Subcutaneous adipose tissue (tissue), 4 donors: ENCODE measurements at places on chromosomes 16 and 17. TPM values are rescaled to one million over a fixed set of nuclear protein-coding genes. Genes with fewer than 3 reads are reported as not detected.

The FOXC2 gene
- total RNA-seq = not detected

The CBX2 gene
- total RNA-seq = 0.34 TPM

The MEIOC gene
- total RNA-seq = 0.33 TPM

The ARL4D gene
- 10.6 TPM for total RNA-seq

The PARD6A gene
- 2.8 TPM for total RNA-seq

The GUCY2D gene
- not detected for total RNA-seq

The CDH5 gene
- 34.1 TPM for total RNA-seq

The LPO gene
- total RNA-seq = not detected

The CX3CL1 gene
- 4.7 TPM for total RNA-seq

The LIMD2 gene
- total RNA-seq = 4.5 TPM

The CALB2 gene
- 297 TPM for total RNA-seq

The AXIN2 gene
- total RNA-seq = 3.7 TPM

The GP2 gene
- total RNA-seq = not detected

The AGRP gene
- total RNA-seq = not detected

The KRTAP4-5 gene
- total RNA-seq = not detected

The UNK gene
- 21.8 TPM for total RNA-seq

The SHCBP1 gene
- 1.3 TPM for total RNA-seq

The DBF4B gene
- total RNA-seq = 5.1 TPM

The INCA1 gene
- total RNA-seq = 1.1 TPM
